Placental epithelial cell (primary cell): ENCODE measurements at places on chromosomes 3 and 15. TPM values are rescaled to one million over a fixed set of nuclear protein-coding genes. Genes with fewer than 3 reads are reported as not detected.

Gene DUOX2
- 1.4 and 5.1 TPM in 2 replicates for total RNA-seq

Gene CPA3
- total RNA-seq: not detected in 2 replicates

Gene OIP5
- total RNA-seq: 2.7 and 4.1 TPM in 2 replicates

Gene IMPG2
- 0.22 and 1.2 TPM in 2 replicates for total RNA-seq

Gene B3GNT5
- total RNA-seq: 11.7 and 22.0 TPM in 2 replicates

Gene TXNRD3
- total RNA-seq: 11.8 and 12.2 TPM in 2 replicates

Gene ATP8B4
- total RNA-seq: under 0.01 TPM in 1 of 2 replicates, not detected in the other

Gene COLQ
- 0.43 and 2.0 TPM in 2 replicates for total RNA-seq

Gene KNG1
- not detected in 2 replicates for total RNA-seq

Gene DNAJB8
- not detected in 2 replicates for total RNA-seq

Gene UBA7
- total RNA-seq: 0.76 and 2.7 TPM in 2 replicates

Gene GRAMD1C
- 0.54 and 1.6 TPM in 2 replicates for total RNA-seq

Gene ARGFX
- total RNA-seq: not detected in 2 replicates

Gene GAP43
- total RNA-seq: not detected in 2 replicates

Gene OCA2
- total RNA-seq: under 0.01 TPM in 1 of 2 replicates, not detected in the other

Gene VPS13C
- 44.1 and 52.2 TPM in 2 replicates for total RNA-seq

Gene C3orf22
- total RNA-seq: not detected in 2 replicates

Gene CAMK2N2
- total RNA-seq: 0.39 TPM in 1 of 2 replicates, not detected in the other

Gene PATL2
- 0.11 and 0.79 TPM in 2 replicates for total RNA-seq

Gene IQCH
- 4.3 and 5.1 TPM in 2 replicates for total RNA-seq

Gene STAG1
- total RNA-seq: 39.6 and 51.4 TPM in 2 replicates

Gene FGF7
- total RNA-seq: 0.54 and 0.79 TPM in 2 replicates

Gene CDHR4
- total RNA-seq: 0.54 and 1.2 TPM in 2 replicates

Gene IGDCC3
- total RNA-seq: 0.33 and 7.1 TPM in 2 replicates

Gene RBMS3
- 43.2 and 70.2 TPM in 2 replicates for total RNA-seq

Gene GHSR
- not detected in 2 replicates for total RNA-seq

Gene OSBPL10
- total RNA-seq: 65.2 and 138 TPM in 2 replicates

Gene CCR8
- total RNA-seq: not detected in 2 replicates

Gene GNAT1
- not detected in 2 replicates for total RNA-seq

Gene TM6SF1
- not detected in 2 replicates for total RNA-seq

Gene GOLGA8T
- total RNA-seq: not detected in 2 replicates

Gene SST
- total RNA-seq: not detected in 2 replicates

Gene PSTPIP1
- total RNA-seq: 0.39 and 0.76 TPM in 2 replicates

Gene SIDT1
- total RNA-seq: not detected in 2 replicates

Gene PLA2G4F
- 0.79 and 2.5 TPM in 2 replicates for total RNA-seq

Gene TJP1
- 59.7 and 124 TPM in 2 replicates for total RNA-seq

Gene GATA2
- total RNA-seq: 9.4 and 19.5 TPM in 2 replicates

Gene HTR3E
- total RNA-seq: not detected in 2 replicates

Gene ALDH1A3
- 12.7 and 73.0 TPM in 2 replicates for total RNA-seq

Gene GOLGA8Q
- 0.54 and 2.7 TPM in 2 replicates for total RNA-seq

Gene ALDH1A2
- 0.79 and 4.3 TPM in 2 replicates for total RNA-seq

Gene PLA2G4E
- not detected in 2 replicates for total RNA-seq

Gene MAP2K5
- total RNA-seq: 5.1 and 12.6 TPM in 2 replicates
